ENCODE measurements at places on chromosomes 16 and 17.
A peak's percentile ranks its signal among the peaks of the same experiment; 100 is the strongest.

GRCh38 chr16:77435272-77435820 lies 512 bp upstream of the ADAMTS18 start:
- DNase-seq, result no peak

DNA sequence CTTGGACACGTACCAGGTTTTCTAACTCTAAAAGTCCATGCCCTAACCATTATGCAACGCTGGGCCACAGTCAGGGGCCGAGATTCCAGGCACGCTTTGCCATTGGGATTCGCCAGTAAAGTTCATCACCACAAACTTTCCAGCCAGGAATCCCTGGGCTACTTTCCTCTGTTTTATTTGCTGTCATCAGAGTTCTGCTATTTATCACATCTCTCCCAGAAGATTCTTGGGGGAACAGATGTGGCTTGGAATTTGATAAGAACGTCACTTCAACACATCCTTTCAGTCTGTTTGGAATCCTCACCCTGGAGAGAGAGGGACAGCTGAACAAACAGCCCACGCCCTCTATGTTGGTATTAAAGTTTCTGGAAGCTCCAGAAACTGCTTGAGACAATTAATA lies 109.6 kb upstream of the CACNG3 start:
- DNase-seq, result no peak

DNA sequence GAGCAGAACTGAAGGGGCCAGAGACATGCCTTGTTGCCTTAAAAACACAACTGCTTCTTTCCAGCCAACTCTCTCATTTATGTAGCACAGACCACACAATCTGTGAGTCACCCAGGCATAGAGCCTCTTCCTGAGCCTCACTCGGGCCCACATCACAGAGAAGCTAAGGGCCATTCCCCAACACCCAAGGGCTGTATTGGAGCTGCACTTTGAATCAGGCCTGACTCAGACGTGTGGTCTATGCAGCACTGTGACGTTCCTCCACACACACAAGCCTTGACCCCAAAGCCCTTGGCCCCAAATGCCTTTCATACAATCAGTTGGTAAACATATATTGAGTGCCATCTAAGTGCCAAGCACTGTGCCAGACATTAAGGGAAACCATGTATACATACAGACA lies 308.9 kb upstream of the DYNLRB2 start:
- no peak for DNase-seq

DNA sequence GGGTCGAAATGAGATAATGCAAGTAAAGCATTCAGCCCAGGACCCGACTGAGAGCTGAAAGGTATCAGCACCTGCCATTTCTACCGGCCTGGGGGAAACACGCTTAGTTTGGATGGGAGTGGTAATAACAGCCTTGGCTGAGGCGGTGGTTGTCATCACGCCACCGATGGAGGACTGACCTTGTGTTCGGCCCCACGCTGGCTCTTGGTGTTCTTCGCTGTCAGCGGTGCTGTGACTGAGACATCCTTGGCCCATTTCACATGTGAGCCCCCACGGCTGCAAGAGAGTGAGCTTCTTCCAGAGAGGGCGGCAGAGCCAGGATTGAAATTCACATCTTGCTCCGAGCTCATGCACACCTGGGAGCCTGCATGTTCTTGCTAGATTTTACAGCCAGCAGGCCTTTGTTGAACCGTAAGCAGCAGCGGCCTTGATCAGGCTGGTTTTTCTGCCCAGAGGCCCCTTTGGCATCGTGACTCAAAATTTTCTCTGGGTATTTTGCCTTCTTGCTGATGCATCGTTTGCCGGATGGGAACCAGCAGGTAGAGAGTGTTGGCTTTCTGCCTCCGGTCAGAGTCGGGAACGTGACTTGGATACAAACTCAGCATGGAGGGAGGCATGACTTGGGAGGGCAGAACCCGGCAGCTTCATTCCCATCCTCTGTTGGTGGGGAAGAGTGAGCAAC lies 341.5 kb downstream of the SNX29 start:
- no peak for DNase-seq

DNA sequence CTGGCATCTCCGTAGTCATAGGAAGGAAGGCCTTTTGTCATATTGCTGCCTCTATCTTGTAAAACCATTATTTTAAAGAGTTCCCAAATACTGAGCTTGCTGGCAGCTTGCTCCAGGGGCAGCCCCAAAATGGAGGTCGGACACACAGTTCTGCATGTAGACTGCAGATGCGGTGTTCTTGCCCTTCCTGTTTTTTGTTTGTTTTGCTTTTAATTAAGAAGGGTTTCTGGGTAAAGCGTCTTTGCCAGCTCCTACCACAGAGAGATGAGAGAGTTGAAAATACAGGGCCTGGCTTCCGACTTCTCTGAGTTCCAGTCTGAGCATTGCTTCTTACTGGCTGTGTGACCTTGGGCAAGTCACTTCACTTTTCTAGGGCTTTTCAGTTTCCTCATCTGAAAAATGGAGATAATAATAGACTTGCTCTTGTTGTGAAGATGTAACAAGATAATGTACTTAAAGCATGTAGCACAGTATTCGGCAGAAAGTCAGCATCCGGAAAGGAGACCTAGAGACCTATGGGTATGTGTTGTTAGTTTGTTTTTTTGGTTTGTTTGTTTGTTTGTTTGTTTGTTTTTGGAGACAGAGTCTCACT lies 67.8 kb upstream of the GSE1 start:
- DNase-seq, result no peak

DNA sequence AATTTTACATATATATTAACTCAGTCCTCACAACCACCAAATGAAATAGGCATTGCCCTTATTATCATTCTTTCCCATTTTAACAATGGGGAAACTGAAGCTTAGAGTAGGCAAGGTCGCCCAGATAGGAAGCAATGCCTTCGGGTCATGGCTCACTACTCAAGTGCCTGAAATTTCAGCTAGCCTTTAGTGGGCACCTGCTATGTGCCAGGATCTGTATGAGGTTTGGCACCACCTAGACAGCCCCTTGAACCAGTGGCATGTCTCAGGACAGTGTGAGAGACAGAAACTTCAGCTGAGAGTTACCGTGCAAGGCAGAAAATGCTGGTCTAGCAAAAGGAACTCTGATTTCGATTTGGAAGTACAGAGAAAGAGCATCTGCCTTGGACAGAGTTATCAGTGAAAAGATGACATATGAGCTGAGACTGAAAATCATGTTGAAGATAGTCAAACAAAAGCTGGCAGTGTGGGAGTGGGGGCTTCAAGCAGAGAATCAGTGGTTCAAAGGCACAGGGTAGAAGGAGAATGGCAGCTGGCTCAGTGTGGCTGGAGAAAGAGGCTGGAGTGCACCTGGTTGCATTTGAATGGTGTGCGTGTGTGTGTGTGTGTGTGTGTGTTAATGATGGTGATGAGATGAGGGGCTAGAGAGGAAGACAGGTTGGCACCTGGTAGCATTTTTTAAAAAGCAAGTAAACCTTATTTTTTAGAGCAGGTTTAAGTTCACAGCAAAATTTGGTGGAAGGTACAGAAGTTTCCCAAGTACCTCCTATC lies 29.1 kb downstream of the CDH13 start:
- DNase-seq, result no peak

GRCh38 chr16:76897816-76898215 lies 293.2 kb upstream of the MON1B start:
- no peak for DNase-seq

DNA sequence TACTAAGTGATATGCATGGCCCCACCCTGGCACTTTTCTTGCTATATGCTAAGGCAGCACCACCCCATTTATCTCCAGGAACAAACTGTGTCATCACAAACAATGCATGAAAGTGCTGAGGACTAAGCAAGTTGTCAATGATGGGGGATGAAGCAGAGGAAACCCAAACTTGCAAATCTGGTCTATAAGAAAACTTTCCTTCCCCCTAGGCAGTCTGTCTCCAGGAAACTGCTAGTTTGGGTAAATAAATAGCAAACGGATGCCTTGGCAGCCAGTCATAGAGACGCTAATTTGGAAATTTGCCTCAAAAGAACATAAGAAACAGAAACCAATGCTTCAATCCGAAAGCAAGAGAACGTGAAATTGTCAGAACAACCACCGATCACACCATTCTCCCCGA lies 5.6 kb upstream of the HSBP1 start:
- DNase-seq, result no peak

- DNase-seq, result no peak
Measured at GRCh38 chr17:57016071-57016763, 38.3 kb downstream of the SCPEP1 start.

DNA sequence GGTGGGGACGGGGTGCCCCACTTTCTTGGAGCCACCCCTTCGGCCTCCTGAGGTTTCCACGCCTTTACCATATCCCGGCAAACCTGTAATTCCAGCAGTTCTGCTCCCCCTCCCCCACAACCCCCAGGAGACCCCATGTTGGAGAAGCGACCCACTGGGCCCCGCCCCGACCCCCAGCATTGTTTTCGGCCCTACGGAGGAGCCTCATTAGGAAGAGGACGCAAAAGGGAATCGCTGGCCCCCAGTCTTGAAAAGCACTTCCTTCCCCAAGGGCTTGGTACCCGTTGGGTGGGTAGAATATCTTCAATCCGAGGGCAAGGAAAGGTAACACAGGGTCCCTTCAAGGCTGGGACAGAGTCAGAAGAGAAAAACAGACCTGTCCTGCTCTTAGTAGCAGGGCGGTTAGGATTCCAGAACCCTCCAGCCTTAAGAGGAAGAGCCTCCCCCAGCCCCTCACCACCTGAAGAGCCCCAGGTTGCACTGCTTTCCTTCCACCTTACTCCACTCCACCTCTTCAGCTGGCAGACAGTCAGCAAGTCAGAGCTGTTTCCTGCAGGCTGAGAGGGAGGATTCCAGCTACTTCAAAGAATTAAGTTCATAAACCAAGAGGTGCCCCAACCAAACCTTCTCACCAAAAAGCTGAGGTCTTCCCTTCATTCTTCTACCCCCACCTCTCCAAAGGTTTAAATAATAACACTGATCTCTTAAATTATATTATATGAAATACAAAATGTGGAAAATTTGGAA lies 803 bp upstream of the TLCD2 start:
- DNase-seq, result no peak

- DNase-seq, result no peak
Measured at GRCh38 chr16:47211218-47211617, 67.5 kb upstream of the NETO2 start.

DNA sequence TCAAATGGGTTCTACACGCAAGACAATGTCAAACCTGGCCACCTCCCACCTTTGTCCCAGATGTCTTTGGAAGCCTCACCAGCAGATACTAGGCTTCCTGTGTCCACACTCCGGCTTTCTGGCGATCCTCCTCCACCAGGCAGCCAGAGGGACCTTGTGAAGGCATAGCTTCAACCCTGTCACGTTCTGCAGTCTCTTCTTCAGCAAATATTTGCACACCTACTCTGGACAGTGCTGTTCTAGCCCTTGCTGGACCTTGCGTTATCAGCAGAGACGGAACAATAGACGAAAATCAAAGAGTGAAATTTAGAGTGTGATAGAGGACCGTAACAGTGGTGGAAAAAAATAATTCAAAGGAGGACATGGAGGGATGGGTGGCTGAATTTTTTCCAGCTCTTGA lies 38.5 kb upstream of the KIFC3 start:
- no peak for DNase-seq

GRCh38 chr16:66832661-66833305 lies 2.0 kb upstream of the NAE1 start:
- no peak for DNase-seq

DNA sequence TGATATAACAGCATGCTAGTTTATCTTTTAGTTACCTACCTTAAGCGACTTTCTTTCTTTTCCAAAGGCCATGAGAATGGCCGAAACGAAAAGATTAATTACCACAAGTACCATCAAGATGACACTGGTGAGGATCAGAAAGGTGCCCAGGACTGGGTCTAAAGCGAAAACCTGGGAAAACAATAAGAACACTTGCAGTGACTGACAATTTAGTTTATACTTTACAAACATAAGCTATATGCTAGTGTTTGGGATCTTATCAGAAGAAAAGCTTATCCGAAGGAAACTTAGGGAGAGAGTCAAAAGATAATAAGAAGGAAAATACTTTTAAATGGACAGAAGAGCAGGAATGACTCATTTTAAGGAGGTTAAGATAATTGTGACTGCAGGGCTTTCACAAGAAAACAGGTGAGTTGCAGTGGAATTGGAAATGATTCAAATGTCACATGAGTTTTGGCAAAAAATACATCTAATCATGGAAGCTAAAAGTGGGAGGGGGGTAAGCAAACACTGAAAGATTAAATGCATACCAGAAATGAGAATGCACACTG lies 34.8 kb downstream of the IST1 start:
- no peak for DNase-seq

DNA sequence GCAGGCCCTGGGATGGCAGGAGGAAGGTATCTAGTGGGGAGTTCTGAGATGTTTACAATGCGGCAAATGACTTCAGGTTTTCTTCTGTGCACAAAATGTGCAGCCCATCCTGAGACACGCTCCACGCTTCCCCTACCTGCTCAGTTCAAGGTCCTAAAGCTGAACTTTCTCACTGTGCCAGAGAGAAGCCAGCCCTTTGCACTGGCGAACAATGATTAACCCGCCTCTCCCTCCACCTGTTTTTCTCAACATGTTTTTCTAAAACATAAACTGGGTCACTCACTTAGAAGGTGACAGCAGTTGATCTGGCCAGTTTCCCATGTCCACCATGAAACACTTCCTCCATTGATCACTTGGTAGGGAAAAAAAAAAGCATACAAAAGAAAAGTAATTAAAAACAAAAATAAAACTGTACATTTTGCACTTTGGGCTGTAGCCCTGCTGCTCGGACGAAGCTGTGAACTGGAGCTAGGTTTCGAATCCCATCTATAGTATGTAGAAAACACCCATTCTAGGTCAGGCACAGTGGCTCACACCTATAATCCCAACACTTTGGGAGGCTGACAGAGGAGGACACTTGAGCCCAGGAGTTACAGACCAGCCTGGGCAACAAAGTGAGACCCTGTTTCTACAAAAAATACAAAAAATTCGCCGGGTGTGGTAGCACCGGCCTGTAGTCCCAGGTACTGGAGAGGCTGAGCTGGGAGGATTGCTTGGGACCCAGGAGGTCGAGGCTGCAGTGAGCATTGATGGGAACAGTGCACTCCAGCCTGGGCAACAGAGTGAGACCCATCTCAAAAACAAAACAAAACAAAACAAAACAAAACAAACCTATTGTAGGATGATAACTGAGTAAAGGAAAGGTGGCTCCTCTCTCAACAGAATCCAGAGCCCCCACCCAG lies 6.1 kb upstream of the G6PC1 start:
- DNase-seq, result no peak

- peak; percentile 35 for DNase-seq
Measured at GRCh38 chr17:82909322-82909904, 69.6 kb upstream of the ZNF750 start.

- DNase-seq, result no peak
Measured at GRCh38 chr17:73308017-73308823, 3.6 kb downstream of the CDC42EP4 start.

DNA sequence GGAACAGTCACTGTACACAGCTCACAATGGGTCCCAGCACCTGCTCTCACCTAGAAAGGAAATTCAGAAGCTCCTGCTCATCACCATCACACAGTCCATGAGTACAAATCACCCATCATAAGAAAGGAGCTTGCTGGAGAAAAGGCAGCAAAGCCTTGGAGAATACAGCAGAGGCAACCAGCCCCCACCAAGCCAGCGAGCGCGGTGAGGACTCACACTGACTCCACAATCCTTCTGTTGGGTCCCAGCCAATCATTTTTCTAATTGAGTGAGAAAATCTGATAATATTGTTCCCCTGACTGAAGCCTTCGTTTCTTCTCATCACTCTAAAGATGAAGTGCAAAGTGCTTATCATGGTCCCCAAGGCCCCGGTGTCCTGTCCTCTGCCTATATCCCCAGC lies 298.3 kb downstream of the SLC39A11 start:
- no peak for DNase-seq

Data from stimulated activated CD8-positive, alpha-beta memory T cell treated with anti-CD3 and anti-CD28 coated beads, Interleukin-2, amount 100 ng/mL, for 1 hour (primary cell).